Lung (tissue), 17 donors: ENCODE measurements at places on chromosomes 1 and 21.

DNA sequence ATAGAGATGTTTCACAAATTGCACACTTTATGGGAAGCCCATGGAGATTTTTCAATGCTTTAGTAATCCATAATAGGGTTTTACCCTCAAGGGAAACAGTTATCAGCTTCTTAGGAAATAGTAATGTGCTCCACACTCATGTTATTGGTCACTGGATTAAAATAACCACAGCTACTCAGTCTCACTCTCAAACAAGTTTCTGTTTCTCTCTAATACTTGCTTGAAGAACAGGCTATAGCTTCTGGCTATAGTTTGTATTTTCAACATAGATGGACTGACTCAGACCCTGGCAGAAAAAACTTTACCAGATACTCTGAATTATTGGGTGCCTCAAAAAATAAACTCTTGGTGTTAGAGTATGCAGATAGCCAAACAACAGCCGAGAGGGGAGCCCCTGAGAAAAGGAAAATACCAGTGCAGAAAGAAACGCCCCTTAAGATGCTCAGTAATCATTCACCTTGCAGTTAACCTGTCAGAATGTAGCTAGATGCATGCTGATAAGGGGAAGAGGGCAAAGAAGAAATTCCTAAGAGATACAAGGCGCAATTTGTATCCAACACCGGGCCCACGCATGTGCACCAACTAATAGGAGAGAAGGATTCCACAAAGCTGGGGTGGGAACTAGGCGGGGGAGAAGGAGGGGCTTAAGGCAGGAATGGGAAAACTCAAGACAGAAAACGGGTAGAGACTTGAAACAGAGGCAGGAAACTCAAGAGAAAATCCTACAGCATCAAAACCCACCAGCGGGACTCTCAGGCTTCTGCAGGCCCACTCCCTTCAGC, 30.4 kb upstream of the PDE4B start:
- no peaks in the 10 kb centered on the region for H3K36me3 ChIP-seq
- H3K4me3 ChIP-seq = no peak overlapping the region
- no peak overlapping the region for H3K27ac ChIP-seq
- no peak for DNase-seq
- H3K4me1 ChIP-seq = no peaks in the 10 kb centered on the region
- no peaks in the 10 kb centered on the region for H3K27me3 ChIP-seq

DNA sequence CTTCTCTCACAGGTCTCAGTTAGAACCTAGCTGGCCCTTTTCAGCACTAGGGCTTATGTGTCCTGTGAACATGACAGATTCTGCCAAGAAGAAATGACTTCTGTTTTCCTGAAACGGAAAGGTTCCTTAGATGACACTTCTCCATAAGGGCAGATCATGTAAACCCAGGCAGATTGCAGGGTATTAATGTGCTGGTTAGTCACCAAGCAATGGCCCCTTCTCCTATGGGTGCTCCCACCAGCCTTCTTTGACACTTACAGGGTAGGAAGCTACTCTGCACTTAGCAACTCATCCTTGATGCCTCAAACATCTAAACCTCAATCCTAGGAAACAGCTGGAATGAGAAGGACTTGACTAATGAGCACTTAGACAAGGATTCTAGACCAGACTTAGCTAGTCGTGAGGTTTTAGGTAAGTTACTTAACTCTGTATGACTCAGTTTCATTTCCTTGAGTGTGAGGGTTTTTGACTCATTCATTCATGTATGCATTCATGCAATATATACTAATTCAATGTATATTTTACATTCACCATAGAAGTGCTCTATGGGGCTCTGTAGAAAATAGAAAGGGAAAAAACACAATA, 74.1 kb upstream of the PLXNA2 start:
- no peak overlapping the region for H3K27ac ChIP-seq
- H3K4me1 ChIP-seq = no peaks in the 10 kb centered on the region
- DNase-seq = no peak
- H3K4me3 ChIP-seq = no peak overlapping the region
- H3K27me3 ChIP-seq = no peaks in the 10 kb centered on the region

GRCh38 chr1:117633936-117634335, 28.1 kb downstream of the TENT5C start:
- no peak overlapping the region for H3K27ac ChIP-seq
- no peaks in the 10 kb centered on the region for H3K27me3 ChIP-seq
- H3K36me3 ChIP-seq = no peaks in the 10 kb centered on the region
- H3K4me1 ChIP-seq = no peaks in the 10 kb centered on the region
- no peak for DNase-seq
- H3K4me3 ChIP-seq = no peak overlapping the region

GRCh38 chr1:246283771-246284410, 223.2 kb downstream of the SMYD3 start:
- no peaks in the 10 kb centered on the region for H3K36me3 ChIP-seq
- no peak overlapping the region for H3K4me3 ChIP-seq
- H3K27me3 ChIP-seq = no peaks in the 10 kb centered on the region

GRCh38 chr1:171107262-171107940, 16.7 kb downstream of the FMO3 start:
- H3K4me1 ChIP-seq = peaks cover 10% of the 10 kb centered on the region
- H3K27me3 ChIP-seq = no peaks in the 10 kb centered on the region
- H3K27ac ChIP-seq = no peak overlapping the region
- no peak overlapping the region for H3K4me3 ChIP-seq
